ENCODE measurements at places on chromosomes 13 and 19.

GRCh38 chr19:40416918-40417642, 3.9 kb upstream of the PRX start:
- DNase-seq = no peak

- DNase-seq = no peak
Measured at GRCh38 chr13:99133848-99134247, 66.8 kb upstream of the UBAC2 start.

- DNase-seq = no peak
Measured at GRCh38 chr13:95378603-95379002, 77.4 kb upstream of the ABCC4 start.

DNA sequence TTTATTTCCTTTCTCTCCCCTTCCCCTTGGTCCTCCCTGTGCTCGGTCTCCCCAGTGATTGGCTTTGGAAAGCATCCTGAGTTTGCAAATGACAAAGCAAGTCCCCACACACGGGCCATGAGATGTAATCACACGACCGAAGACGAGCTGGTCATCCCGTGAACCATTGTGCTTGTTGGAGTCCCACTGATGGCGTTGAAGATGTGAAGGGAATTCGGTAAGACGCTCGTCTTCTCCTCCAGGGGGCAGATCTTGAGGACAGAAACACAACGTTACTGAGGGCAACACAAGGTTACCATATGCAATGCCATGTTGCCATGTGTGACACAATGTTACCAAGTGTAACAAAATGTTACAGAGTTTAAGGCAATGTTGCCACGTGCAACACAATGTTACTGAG, 42.0 kb upstream of the SLC15A1 start:
- DNase-seq = no peak

DNA sequence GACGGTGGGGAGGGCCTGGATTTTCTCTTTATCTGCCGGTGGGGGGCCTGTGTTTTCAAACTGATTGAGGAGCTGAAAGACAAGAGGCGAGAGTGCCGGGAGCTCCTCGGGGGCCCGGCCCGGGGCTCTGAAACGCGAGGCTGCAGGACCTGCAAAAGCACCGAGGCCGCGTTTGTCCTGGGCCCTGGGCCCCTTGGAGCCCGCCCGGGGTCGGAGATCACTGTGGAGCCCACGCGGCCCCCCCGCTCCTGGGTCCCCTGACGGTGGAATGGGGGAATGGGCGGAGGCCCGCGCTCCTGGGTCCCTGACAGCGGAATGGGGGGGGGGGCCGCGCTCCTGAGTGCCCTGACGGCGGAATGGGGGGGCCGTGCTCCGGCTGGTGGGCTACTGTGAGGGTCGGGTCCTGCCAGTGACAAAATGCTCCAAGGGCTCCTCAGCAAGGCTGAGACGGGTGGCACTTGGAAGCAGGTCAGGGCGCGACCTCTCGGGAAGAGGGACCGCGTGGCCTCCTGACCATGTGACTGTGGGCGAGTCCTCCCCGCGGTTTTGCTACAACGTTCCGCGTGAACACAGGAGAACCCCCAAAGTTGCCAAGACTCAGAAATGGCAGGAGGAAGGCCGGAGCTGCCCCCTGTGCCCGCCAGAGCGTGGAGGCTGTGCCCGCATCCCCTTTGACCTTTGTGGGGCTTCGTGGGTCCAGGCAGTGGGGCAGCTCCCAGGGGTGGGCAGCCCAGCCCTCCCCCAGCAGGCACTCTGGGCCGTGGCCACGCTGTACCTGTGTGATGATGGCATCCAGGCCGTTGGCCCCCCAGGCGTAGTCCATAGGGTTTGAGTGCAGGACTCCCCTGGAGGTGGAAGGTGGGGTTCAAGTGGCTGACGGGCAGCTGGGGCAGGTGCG, 9.5 kb downstream of the FGF22 start:
- DNase-seq = no peak

DNA sequence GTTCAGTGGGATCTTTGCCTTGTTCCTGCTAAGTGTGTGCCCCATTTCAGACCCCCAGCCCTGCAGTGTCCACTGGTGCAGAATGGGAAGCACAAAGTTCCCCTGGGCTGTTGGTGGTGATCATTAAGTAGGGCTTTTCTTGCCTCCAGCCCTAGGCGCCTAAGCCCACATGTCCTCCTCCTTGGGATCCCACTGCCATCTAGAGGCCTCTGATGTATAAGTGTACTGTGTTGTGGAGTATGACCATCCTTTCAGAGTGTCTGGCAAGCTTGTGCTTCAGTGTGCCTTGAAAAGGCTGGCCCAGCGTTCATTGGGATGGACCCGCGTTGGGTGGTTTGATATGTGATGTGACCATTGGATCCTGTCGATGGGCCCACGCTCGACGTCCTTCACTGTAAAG, 71.2 kb downstream of the WASF3 start:
- DNase-seq = no peak

DNA sequence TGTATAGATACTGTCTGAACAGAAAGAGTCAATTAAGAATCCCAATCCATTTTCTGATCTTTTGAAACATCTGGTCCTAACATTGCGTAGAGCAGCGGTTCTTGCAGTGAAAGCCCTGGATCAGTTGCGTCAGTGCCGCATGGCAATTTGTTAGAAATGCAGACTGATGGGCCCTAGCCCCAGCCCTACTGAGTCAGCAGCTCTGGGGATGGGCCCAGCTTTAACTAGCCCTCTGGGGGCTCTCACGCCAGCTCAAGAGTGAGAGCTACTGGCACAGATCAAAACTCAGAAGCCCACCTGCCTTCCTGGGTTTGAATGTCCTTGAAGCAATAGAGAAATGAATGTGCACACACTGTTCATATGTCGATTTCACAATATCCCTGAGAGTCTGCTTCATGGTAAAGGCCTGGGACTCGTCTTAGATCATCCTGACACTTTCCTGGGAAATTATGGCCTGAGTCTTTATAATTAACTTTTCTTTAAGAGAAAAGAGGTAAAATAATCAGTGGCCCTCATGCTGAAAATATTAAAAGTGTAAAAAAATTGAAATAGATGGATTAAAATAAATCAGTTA, 206.8 kb upstream of the TMTC4 start:
- DNase-seq = no peak

- no peak for DNase-seq
Measured at GRCh38 chr19:13781547-13781946, 7.3 kb downstream of the C19orf53 start.

- no peak for DNase-seq
Measured at GRCh38 chr13:67328895-67329294, 98.8 kb upstream of the PCDH9 start.

DNA sequence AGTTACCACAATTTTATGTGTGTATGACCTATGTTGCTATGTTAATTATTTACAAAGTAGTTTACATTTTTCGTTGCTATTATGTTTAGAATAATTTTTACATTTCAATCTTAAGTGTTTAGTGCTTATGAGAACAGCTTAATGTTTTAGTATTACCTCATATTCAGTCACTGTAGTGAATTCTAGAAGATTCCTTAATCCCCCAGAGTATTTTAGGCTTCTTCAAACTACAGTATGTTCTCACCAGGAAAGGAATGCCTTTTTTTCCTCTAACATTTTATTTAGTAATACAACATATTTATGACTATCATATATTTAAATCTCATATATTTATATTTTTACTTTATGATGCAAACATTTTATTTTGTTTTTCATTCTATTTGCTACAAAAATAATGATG, 612.1 kb upstream of the KLHL1 start:
- no peak for DNase-seq

- DNase-seq = no peak
Measured at GRCh38 chr13:65836066-65836465, 1394.1 kb downstream of the PCDH9 start.

DNA sequence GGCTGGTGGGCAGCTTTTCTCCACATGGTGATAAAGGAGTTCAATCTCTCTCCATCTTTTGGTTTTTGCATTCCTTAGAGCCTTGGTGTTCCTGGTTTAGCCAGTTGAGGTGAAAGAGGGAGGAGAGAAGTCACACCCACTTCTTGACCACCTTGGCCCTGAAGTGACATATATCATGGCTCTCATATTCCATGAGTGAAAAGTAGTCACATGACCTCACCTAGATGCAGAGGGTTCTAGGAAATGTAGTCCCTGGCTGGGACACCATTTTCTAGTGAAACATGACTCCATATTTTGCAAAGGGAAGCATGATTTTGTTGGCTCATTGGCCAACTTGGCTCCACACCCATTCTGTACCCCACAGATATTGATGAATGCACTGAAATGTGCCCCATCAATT, 16.1 kb downstream of the ADGRE1 start:
- no peak for DNase-seq

- no peak for DNase-seq
Measured at GRCh38 chr13:35874704-35875103, 256.5 kb downstream of the DCLK1 start.

DNA sequence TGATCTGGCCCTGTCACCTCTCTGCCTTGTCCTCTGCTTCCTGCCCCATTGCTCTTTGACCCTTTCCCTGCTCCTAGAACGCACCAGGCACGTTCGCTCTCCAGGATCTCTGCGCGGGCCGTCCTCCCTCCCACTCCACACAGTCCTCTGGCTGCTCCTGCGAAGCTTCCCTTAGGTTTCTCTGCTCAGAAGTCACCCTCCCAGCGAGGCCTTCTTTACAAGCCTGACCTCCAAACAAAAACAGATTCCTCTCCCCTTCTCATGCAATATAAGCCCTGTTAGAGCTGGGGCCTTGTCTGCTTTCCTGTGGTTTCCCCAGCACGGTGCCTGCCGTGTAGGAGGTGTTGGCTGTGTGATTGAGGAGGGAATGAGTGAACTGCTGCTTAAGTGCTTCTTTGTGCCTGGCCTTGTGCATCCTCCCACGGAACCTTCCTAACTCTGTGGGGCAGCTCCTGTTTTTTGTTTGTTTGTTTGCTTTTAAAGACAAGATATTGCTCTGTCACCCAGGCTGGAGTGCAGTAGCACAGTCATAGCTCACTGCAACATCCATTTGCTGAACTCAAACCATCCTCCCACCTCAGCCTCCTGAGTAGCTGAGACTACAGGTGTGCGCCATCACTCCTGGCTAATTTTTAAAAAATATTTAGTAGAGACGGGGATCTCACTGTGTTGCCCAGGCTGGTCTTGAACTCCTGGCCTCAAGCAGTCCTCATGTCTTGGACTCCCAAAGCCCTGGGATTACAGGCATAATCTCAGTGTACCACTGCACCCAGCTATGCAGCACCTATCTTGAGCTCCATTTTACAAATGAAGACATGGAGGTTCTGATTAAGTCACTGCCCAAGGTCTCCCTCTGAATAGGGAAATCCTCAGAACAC, 82.0 kb downstream of the SIPA1L3 start:
- DNase-seq = no peak

- no peak for DNase-seq
Measured at GRCh38 chr19:52660981-52661380, 22.8 kb upstream of the ZNF83 start.

DNA sequence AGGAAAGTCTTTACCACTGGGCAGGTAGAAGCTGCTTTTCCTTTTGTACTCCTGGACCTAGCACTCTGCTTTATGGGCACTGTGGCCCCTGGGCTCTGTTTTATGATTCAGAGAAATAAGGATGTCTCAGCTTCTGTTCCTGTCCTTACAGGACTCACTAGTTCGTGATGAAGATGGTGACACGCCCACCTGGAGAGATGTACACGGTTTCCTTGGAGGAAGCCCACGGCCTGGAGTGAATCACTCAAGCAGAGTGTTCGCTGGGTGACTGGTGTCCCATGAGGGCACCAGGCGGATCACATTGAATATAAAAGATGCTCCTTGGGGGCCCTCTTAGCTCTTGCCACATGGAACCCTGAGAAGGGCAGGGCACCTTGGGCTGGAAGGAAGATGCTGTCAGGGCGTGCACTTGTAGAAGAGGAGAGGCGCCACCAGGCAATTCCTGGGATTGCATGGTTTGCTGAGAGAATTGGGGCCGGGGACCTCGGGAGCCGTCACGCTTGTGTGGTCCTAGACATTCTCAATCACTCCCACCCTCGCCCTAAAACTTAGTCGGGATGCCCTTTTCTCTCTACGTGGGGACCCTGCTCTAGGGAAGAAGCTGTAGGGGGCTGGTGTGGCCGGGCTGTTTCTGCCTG, 202.6 kb downstream of the TSHZ3 start:
- DNase-seq = no peak

GRCh38 chr19:35718345-35719041, 690 bp downstream of the KMT2B start:
- no peak for DNase-seq

DNA sequence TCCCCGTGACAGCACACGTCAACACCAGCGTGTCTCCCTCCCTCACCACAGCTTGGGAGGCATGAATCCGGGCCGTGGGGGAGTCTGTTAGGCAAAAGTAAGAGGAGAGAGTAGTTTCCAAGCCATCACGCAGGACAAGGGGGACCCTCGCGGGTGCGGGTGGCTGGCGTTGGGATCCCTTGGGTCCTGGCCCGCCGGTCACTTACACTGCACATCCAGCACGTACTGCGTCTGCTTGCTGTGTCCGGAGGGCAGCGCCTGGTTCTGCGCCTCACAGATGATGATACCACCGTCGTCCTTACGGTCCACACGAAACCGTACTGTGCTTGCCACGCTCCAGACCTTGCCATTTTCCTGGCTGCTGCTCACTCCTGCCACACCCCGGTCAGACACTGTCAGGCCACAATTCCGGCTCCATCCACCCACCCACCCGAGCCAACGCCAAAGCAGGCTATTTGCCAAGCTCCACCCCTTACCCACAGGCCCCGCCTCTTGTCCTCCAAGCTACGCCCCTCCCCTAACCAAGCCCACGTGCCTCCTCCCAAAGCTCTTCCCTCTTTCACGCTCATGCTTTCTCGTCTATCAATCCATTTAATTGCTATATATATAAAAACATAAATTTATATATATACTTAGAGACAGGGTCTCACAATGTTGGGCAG, 6.6 kb upstream of the ZNF428 start:
- no peak for DNase-seq

DNA sequence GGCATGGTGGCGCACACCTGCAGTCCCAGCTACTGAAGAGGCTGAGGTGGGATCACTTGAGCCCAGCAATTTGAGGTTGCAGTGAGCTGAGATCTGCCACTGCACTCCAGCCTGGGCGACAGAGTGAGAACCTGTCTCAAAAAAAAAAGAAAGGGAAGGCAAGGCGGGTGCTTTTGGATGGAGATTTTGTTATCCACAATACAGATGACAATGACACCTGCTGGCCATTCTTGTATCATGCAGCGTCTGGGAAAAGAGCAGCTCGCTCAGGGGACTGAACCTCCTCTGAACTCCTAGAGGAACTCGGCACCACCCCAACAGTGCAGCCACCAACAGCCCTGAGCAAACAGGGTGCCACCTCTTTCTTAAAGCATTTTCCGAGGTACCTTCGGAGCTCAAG, 22.8 kb downstream of the HAUS8 start:
- DNase-seq = no peak

DNA sequence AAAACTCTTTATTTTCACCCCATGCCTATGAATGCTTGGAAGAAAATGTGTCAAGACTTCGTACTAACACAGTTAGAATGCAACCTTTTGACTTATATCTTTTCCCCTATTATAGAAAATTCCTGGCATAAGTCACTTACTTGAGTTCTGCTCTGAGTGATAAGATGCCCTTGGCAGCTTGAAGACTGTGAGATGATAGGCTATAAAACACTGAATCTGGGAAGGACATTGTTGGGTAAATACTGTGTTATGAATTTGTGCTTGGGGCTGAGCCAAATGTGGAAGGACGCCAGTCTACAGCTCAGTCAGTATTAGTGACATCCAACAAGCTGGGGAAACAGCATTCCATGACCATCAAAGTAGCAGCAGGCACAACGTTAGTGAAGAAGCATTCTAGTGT, 368.0 kb upstream of the SGCG start:
- no peak for DNase-seq

Measured in esophagus squamous epithelium (tissue), 5 donors.